ENCODE measurements at places on chromosomes 5 and 9. TPM values are rescaled to one million over a fixed set of nuclear protein-coding genes. Genes with fewer than 3 reads are reported as not detected.

- no peak for DNase-seq
These were observed 51.1 kb upstream of the SNX2 start for GRCh38 chr5:122723606-122724352.

GRCh38 chr5:113195251-113195650 is 218.7 kb downstream of the DCP2 start:
- DNase-seq = no peak

DNA sequence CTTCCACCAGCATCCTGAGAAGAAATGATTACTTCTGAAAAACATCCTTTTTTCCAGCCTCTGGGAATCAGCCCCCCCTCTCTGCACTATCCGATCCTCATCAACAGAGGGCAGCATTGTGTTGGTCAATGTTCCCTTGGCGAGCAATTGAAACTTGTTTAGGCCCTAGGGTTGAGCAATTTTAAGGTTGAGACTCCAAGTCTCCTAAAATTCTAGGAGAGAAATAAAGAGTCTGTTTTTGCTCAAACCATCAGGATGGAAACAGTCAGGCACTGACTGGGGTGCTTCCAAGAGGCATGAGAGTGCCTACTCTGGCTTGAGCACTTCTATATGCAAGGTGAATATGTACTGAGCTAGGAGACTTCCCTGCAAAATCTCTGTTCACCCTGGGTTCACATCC is 12.4 kb upstream of the CYFIP2 start:
- no peak for DNase-seq

ALDH1A1 gene
- 18.9 TPM for polyA plus RNA-seq

CSF2 gene
- 0.18 TPM for polyA plus RNA-seq

- DNase-seq = no peak
These were observed 149.5 kb upstream of the PANK3 start for GRCh38 chr5:168728546-168729211.

- no peak for DNase-seq
These were observed 482.8 kb downstream of the ELAVL2 start for GRCh38 chr9:23343226-23343625.

- no peak for DNase-seq
These were observed 7.8 kb upstream of the MRNIP start for GRCh38 chr5:179866241-179867078.

DNA sequence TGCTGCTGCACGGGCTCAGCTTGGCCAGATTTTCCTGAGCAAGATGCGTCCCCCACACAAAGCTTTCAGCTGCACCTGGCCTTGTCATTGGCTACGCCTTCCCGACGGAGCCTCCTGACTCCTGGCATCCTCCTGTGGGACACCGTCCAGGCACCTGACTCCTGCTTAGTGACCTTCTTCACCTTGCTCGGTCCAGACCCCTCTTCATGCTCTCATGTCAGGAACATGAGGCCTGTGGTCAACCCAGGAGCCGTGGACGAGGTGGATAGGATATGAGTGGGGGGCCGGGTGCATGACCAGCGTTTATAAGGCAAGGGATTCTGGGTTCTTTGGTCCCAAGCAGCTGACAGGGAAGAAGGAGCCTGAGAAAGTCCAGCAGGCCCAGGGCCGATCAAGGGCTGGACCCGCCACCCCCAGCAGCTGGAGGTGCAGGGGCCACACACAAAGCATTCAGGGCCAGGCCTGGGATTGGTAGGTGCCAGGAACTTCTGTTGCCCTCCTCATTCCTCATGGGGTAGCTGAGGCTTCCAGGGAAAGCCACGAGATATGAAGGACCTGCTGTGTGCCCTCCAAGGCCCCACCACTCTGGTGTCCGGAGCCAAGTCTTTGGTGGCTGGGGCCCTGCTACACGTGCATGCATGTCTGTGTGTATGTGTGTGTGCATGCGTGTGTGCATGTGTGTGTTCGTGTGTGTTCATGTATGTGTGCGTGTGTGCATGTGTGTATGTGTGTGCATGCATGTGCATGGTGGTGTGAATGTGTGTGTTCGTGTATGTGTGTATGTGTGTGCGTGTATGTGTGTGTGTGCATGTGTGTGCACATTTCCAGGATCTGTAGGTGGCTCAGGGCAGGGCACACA is 34.9 kb downstream of the SLC6A3 start:
- DNase-seq = no peak

TNFSF15 gene
- 22.6 TPM for polyA plus RNA-seq

MAMDC2 gene
- polyA plus RNA-seq = 6.7 TPM

DNA sequence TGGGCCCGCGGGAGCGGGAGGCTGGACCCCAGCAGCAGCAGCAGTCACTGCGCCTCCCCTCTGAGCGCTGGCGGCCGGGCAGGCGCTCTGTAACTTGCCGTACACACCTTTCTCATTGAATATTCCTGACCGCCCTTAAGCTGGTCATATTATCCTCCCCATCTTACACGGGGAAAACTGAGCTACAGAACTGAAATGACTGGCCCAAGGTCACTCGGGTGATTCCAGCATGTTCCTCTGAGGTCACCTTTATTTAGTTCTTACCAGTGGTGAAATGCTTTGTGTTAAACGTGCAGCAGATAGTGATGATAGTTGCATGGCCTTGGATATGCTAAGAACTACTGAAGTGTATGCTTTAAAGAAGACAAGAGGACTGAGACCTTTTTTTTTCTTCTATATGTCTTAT is 607 bp downstream of the UQCRQ start:
- DNase-seq = no peak

DNA sequence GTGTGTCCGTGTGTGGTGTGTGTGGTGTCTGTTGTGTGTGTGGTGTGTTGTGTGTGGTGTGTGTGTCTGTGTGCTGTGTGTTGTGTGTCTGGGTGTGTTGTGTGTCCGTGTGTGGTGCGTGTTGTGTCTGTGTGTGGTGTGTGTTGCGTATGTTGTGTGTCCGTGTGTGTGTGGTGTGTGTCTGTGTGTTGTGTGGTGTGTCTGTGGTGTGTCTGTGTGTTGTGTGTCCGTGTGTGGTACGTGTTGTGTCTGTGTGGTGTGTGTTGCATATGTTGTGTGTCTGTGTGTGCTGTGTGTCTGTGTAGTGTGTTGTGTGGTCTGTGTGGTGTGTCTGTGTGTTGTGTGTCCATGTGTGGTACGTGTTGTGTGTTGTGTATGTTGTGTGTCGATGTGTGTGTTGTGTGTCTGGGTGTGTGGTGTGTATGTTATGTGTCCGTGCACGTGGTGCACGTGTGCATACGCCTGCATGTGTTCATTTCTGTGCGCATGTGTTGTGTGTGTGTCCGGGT is 72.3 kb downstream of the KCNT1 start:
- DNase-seq = no peak

AK3 gene
- polyA plus RNA-seq = 79.0 TPM
